ENCODE measurements at places on chromosomes 16 and 17.
A peak's percentile ranks its signal among the peaks of the same experiment; 100 is the strongest.

GRCh38 chr17:58530655-58531054 is 16.2 kb upstream of the MTMR4 start:
- no peak for DNase-seq

DNA sequence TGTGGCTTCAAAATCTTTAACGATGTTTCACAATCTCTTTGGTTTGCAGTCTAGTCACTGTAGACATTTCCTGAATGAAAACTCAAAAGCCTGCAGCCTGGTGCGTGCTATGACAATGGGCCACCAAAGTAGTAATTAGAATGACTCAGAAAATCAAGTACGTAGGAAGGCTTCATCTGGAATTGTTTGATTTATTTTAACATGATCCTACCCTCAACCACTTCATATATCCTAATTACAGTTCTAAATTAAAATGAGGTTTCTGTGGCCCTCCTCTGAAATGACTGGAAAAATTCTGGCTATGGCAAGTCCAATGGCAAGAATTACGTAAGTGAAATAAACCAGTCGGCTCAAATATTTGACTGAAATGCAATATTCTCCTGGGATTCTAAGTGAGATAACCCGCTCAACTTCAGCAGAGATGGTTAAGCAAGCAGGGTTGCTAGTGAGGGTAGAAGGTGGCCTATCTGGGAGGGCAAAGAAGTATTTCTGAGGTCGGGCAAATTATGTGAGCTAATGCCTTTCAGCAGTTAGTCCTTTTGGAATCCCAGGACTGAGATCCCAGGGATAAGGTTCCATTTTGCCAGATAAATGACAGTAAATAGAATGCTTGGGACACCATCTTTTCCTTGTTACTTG is 145.6 kb upstream of the MYOCD start:
- DNase-seq, result peak; percentile 87

DNA sequence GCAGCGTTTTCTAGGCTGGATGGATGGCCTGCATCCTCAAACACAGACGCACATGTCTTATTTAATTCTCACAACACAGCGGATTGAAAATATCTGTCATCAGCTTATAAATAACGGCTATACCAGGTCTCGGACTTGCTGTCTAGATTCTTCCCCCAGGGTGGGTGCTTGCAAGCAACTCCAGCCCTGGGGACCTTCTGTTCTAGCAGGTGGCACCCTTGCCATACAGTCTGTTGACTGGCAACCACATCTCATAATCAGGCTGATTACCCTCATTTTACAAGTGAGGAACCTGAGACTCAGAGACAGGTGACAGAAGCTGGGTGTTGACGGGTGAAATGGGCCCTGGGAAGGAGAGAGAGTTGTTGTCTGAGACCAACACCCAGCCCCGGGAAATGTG is 16.2 kb upstream of the SEZ6 start:
- no peak for DNase-seq

DNA sequence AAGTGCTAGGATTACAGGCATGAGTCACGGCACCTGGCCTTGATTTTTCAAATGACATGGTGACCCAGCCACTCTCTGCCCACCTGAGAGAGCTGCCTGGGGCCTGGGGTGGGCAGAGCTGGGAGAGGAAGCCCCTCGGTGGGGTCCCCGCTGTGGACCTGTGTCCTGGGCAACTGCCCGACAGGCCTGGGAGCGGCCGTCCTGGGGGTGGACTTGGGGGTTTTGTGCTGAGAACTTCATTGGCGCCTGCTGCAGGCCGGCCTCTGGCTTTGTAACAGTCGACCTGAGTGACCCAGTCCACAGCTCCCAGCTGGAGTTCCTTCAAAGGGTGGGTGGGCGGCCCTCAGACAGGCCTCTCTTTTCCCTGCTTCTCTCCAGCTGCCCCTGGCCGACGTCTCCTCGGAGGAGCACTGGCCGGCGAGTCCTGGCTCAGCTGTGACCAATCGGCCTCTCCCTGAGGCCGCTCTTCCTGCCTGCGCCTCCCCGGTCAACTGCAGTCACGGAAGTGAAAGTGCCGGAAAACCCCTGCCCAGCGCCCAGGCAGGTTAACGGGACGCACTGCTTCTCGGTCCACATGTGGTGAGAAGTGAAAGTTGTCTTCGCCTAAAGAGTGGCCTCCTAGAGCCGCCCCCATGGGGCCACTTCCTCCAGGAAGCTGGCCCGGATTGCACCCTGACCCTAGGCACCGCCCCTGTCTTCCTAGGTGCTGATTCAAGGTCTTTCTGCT is 5.5 kb downstream of the CBFA2T3 start:
- DNase-seq, result no peak

DNA sequence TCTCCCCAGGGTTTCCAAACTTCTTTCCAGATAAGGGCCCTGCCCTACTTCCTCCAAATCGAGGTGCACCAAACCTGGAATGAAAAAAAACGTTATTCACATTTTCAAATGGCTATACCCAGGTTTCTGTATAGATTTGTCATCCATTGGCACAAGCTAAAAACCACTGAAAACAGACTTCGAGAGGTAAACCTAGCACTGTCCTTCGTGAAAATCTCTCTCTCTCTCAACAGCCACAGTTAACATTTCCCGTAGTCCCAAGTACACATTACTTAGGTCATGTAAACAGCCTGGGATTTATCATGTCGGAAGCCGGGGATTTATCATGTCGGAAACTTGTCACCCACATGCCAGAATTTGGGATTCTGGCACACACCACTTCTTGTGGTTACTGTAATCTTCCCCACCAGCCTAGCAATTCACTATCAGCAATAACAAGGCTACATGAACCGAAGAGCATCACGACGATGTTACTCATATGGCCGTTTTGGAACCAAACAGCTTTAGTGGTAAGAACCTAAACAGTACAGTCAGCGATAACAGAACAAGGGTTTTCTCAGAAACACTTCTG is 1.2 kb downstream of the DDX5 start:
- DNase-seq, result peak; percentile 57

DNA sequence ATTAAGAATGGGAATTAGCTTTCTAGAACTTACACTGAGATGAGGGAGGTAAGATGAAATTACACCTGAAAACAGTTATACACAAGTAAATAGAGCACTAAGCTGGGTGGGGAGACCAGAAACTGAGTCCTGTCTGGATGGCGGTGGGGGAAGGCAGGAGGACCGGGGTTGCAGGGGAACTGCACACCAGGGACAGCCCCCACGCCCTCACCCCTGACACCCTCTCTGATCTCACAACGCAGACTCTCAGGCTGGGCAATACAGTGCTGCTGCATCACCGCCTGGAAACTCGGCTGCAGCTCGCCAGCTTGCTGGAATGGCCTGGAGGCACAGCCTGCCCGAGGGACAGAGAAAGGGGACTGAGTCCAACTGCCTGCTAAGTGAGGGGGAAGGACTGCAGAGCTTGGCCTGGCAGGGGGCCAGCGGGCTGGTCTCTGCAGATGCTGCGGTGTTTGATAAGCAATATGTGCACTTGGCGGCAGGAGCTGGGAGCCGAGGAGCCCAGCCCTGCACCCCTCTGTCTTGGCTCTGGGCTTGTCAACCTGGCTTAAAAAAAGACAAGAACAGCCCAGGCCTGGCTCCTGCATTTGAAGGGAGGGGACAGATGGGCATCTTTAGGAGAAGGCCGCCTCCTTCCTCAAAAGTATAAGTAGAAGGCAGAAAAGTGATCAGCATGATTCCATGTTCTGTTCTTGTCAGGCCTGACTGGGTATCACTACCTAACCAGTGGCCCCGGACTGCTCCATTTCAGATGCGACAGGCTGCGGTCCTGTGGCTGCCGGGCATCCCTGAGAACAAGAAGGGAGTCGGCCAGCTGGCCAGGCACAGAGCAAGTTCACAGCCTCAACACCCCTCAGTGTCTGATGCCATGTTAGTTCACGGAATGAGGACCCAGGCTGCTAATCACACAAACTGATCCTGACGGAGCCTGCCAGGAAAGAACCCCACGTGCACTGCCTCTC is 30.2 kb downstream of the SPHK1 start:
- peak; percentile 18 for DNase-seq

DNA sequence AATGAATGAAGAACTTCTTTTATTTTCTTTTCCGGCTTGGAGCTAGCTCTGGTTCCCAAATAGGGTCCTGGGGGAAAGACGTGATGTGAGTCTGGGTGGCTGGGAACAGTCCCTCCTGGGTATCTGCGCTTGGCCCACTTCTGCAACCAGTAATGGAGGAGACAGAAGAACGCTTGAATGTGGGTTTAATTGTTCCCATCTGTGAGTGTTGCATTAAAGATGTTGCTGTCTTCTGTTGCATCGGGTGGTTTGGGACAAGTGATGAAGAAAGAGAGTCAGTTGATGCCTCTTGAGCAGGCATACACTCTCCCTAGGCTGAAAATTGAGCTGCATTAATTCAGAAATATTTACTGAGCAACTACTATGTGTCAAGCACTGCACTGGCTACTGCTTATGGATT is 511.1 kb downstream of the CDH13 start:
- DNase-seq, result no peak

DNA sequence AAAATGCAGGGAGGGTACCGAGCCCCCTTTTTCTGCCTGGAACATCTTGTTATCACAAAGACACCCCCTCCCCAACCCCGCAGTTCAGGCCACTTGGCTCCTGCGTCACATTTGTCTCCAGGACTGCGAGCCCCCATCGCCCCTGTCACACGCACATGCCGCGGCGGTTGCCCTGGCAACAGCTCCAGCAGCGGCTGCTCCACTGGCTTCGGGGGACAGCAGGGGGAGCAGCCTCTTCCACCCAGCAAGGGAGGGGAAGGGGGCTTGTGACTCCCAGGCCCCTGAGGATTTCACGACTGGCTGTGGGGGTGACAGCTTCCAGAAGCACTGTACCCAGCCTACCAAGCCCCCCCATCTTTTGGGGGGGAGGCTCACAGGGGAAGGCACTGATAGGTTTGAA is 2.6 kb downstream of the BAIAP3 start:
- DNase-seq, result no peak

DNA sequence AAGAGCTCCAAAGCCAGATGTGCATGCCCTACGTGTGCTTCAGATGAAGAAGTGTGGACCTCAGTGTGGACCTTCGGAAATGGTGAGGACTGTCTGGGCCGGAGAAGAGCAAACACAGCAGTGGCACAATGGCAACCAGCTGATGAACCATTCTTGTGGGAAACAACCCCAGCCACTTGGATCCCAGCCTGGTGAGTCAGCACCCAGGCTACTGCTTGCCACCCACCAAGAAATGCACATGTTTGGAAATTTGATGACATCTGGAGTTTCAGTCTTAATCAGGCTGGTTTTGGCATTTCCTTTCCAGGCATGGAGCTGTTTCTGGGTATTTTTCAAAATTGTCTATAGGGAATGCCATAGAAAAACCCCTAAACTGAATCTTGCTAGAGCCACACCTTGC is 42.7 kb downstream of the DYNLRB2 start:
- peak; percentile 88 for DNase-seq

DNA sequence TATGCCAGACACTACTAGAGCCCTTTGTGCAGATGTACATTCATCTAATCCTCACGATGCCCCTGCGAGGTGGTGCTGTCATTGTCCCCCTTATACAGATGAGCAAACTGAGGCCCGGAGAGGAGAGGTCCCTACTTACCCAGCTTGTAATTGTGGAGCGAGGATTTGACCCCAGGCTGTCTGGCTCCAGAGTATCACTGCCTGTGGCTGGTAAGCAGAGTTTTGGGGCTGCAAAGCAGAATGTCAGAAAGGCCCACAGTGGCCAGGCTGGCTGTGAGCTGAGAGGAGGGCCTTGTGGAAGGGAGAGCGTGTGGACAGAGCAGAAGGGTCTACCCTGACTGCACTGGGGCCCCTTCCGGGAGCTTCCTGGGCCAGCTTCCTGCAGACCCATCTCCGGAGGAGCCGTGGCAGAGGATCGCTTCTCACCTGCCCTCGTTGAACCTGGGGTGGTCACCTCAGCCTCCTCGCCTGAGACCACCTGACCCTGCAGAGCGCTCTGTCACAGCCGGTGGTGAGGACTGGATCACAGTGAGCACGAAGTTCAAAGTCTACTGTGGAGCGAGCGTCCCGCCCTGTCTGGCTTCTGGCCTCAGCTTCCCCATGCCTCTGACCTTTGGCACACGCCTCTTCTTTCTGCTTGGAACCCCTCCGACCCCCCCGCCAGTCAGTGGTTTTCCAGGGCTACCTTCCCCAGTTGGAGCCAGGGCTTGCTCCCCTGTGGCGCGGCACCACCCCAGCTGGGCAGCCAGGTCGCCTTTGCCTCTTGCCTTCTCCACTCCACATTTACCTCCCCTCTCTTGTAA is 12.1 kb downstream of the CMIP start:
- no peak for DNase-seq

All from M059J (cell line).